ENCODE measurements at places on chromosomes 2 and 18. TPM values are rescaled to one million over a fixed set of nuclear protein-coding genes. Genes with fewer than 3 reads are reported as not detected.

Gene RASGRP3
- 0.29 TPM for total RNA-seq

Gene NDC80
- 25.7 TPM for total RNA-seq

Gene NCKAP1
- total RNA-seq, result 224 TPM

Gene USP37
- 8.0 TPM for total RNA-seq

Gene UGT1A6
- 30.6 TPM for total RNA-seq

Gene PDCD1
- total RNA-seq, result 2.2 TPM

Gene MRPL30
- 1.4 TPM for total RNA-seq

Gene MYO5B
- total RNA-seq, result 29.2 TPM

Gene DUSP19
- not detected for total RNA-seq

Gene TMEM247
- total RNA-seq, result not detected

Gene CCDC74A
- total RNA-seq, result 5.3 TPM

Gene LRATD1
- not detected for total RNA-seq

Gene GPR17
- not detected for total RNA-seq

Gene RPL37A
- 1,959 TPM for total RNA-seq

Gene KCNS3
- total RNA-seq, result 150 TPM

Gene SCN2A
- 1.3 TPM for total RNA-seq

Gene TWIST2
- total RNA-seq, result 22.8 TPM

Gene FAP
- 0.87 TPM for total RNA-seq

Gene RSAD2
- total RNA-seq, result not detected

Gene CLEC4F
- not detected for total RNA-seq

Gene CCDC102B
- 11.2 TPM for total RNA-seq

Gene PROKR1
- not detected for total RNA-seq

Gene MYL12A
- 525 TPM for total RNA-seq

Gene CBLN2
- total RNA-seq, result not detected

Gene TTN
- 1.8 TPM for total RNA-seq

Gene COL6A3
- total RNA-seq, result 105 TPM

Gene FOSL2
- total RNA-seq, result 227 TPM
